Left renal pelvis (tissue), 4 donors: ENCODE measurements at places on chromosomes 2 and 18. TPM values are rescaled to one million over a fixed set of nuclear protein-coding genes. Genes with fewer than 3 reads are reported as not detected.

GRCh38 chr2:196808083-196808665 lies 981 bp downstream of the C2orf66 start:
- no peak for DNase-seq

RIT2 gene
- polyA plus RNA-seq, result 0.14 TPM

CHMP3 gene
- 121 TPM for polyA plus RNA-seq

CREG2 gene
- 0.60 TPM for polyA plus RNA-seq

- DNase-seq, result no peak
Observed at GRCh38 chr18:77373730-77374445, 124.2 kb downstream of the GALR1 start.

GRCh38 chr2:170717991-170718589 lies 3.0 kb downstream of the SP5 start:
- no peak for DNase-seq

TEX51 gene
- not detected for polyA plus RNA-seq

C2orf72 gene
- polyA plus RNA-seq, result 4.9 TPM

GRCh38 chr18:4311136-4311535 lies 144.0 kb downstream of the DLGAP1 start:
- no peak for DNase-seq

PROC gene
- 2.4 TPM for polyA plus RNA-seq

INHBB gene
- polyA plus RNA-seq, result 0.11 TPM

- no peak for DNase-seq
Observed at GRCh38 chr18:52367953-52368742, 28.2 kb downstream of the DCC start.

- no peak for DNase-seq
Observed at GRCh38 chr18:3384664-3385563, 65.1 kb upstream of the TGIF1 start.

- DNase-seq, result no peak
Observed at GRCh38 chr2:120291401-120292311, 39.0 kb downstream of the RALB start.

DNA sequence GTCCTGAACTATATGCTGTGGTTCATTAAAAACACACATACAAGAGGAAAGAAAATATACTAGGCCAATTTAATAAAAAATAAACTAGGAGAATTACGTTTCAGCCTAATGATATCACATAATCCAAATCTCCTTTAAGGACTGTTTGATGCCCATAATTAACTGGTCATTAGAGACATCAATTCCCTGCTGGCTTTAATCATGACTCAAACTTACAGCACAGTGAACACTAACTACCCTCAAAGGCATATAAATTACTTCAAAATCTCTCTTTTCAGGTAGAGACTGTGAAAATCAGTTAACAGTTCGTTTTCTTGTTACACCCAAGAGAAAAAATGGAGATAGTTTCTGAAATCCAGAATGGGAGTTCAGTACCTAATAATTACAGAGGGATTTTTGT lies 567.4 kb downstream of the CBLN2 start:
- no peak for DNase-seq

- DNase-seq, result no peak
Observed at GRCh38 chr2:128558441-128558840, 239.8 kb upstream of the HS6ST1 start.

DNA sequence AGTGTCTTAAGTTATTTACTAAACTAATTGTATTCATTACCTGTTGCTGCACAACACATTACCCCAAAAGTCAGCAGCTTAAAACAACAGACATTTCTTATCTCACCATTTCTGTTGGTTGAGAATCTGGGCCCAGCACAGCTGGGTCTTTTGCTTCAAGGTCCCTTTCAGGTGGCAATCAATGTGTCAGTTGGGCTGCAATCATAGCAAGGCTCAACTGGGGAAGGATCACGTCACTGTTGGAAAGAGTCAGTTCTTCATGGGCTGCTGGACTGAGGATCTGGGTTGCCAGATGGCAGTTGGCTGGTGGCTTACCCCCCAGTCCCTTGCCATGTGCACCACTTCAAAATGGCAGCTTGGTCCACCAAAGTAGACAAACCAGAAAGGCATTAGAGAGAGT lies 261.2 kb downstream of the SUCLG1 start:
- DNase-seq, result no peak

- DNase-seq, result no peak
Observed at GRCh38 chr18:52652391-52652790, 312.4 kb downstream of the DCC start.

DNA sequence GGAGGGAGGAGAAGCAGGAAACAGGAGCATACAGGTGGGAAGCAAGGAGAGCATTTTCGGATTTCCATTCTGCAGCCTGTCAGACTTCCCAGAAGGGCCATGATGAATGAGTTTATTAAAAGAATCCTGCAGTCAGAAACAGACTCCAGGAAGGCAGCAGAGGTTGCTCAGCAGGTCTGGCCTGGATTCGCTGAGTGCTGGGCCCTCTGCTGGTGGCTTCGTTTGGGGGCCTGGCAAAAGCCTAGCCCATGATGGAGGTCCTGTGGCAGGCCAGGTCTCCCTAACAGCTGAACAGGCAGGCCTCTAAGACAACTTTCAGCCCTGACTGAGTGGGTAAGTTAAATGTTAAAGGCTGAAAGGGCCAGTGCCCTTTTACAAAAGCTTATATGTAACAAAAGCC lies 108.2 kb upstream of the CAPN13 start:
- DNase-seq, result peak; percentile 8

DNA sequence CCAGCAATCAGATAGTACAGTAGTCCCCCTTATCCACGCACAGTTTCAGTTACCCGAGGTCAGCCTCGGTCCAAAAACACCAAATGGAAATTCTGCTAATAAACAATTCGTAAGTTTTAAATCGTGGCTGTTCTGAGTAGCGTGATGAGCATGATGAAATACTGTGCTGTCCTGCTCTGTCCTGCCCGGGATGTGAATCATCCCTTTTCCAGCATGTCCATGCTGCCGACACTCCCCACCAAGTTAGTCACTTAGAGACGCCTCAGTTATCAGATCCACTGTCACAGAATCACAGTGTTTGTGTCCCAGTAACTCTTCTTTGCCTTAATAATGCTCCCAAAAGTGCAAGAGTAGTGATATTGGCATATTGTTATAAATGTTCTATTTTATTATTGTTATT lies 62.1 kb downstream of the MEX3C start:
- DNase-seq, result no peak

HOXD8 gene
- 182 TPM for polyA plus RNA-seq

REG1B gene
- not detected for polyA plus RNA-seq

DNA sequence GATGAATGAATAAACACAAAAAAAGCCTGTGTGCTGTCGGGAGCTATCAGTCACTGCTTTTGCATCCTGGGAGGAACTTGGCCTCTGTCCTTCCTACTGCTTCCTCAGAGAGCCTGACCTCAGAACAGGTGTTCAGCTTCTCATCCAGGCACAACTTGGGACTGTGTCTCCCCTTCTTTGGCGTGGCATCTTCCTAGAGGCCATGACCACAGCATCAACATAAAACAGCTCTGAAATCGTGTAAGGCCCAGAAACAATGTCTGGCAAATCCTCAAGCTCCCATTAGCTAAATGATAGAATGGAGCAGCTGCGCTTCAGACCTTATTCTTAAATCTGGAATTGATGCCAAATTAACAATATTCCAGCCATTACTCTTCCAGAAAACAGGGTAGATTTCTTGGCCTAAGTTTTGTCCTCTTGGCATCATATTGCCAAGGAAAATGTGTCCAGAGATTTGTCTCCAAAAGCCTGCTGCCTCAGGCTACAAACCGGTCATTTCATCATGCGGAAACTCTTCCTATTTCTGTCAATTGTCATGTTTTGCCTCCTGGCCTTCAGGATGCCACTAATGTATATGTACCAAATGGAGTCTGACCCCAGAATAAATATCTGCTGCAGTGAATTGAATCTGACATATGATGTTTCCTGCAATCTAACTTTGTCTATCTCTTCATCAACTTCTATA lies 53.2 kb upstream of the RAB27B start:
- no peak for DNase-seq

DNA sequence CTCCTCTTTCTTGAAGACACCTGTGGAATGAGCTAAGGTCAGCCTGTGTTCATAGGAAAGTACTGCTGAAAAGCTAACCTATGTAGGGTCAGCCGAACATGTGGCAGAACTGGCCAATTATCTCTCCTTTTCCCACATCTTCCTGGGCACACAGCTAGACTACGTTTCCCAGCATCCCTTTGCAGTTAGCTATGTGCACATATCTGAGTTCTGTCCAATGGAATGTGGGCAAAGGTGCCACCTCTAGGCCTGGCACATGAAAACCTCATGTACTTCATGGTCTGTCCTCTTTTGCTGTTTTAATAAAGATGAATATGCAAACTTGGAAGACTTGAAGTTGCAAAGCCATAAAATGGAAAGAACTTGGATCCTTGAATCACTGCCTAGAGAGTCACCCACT lies 352.6 kb downstream of the TNS1 start:
- DNase-seq, result no peak

GRCh38 chr2:12050396-12050795 lies 304.0 kb downstream of the LPIN1 start:
- DNase-seq, result no peak

AQP12A gene
- 0.60 TPM for polyA plus RNA-seq

GRCh38 chr2:149828520-149829210 lies 241.1 kb upstream of the MMADHC start:
- DNase-seq, result no peak

GRCh38 chr2:156826341-156826933 lies 390.3 kb downstream of the GPD2 start:
- DNase-seq, result no peak

GRCh38 chr2:60852282-60852860 lies 29.0 kb upstream of the REL start:
- no peak for DNase-seq

- DNase-seq, result no peak
Observed at GRCh38 chr2:235654103-235654813, 160.4 kb downstream of the AGAP1 start.

SLC4A3 gene
- polyA plus RNA-seq, result 7.3 TPM

DNA sequence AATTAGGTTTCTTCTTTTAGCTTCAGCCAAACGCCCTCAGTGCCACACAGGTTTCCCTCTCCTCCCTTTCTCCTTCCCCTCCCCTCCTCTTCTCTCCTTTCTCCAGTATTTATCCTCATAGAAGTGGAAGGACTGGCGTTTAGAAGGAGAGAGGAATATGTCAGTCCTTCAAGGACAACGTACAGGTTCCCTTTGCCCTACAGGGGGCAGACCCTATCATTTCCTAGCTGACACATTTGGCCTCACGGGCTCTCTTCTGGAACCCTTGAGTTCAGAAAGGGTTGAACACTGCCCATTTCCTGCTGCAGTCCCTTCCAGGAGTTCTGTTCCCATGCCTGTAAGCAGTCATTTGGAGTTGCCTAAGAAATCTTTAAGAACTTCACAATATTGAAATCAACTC lies 46.1 kb downstream of the CDCA7 start:
- DNase-seq, result no peak

ZEB2 gene
- polyA plus RNA-seq, result 111 TPM

DNA sequence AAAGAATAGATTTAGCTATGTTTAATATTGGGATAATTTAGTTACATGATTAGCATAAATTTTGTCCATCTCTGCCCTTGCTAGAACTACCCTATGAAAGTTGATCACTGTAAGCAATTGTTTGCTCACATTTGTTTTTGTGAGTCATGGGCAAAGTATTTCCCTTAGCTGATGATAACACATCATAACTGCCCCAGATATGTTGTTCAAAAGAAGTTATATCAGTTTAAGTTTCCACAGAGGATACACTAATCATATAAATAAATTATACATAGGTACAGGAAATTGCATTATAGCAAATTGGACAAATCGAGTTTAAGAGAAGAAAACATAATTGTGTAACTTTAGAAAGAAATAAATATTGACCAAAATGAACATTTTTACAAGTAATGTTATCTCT lies 223.2 kb upstream of the PIK3C3 start:
- no peak for DNase-seq

DNA sequence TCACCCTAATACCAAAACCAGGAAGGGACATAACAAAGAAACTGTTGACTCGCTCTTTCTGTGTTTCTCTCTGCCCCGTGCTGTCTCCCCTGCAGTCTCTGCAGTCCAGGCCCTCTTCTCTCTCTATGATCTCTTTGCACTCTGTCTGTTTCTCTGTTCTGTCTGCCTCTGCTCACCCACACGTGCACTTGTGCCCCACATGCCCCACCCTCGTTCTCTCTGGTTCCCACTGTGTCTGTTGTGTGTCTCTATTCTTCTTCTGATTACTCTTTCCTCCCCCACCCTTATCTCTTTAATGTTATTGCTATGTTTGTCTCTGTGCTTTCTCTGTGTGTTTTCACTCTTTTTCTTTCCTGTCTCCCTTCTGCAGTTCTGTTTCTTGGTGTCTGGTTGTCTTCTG lies 54.0 kb downstream of the NAT8 start:
- DNase-seq, result no peak

GRCh38 chr2:118853651-118854291 lies 6.3 kb upstream of the EN1 start:
- no peak for DNase-seq

DNA sequence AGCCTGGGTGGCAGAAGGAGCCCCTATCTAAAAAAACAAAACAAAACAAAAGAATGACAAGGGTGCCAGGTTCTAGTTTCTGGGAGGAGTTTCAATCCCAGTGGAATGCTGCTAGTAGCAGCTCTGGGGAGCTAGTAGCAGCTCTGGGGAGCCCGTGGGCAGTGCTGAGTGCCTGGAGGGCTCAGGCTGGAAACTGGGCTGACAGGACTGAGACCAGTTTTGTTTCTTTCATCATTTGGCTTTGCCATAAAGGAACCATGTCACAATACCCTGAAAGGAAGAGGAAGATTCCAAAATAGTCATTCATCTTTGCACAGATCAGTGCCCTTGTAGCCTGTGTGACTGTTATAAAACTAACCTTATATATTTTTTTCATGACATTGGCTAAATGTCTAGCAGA lies 10.6 kb downstream of the MFSD6 start:
- DNase-seq, result no peak

- no peak for DNase-seq
Observed at GRCh38 chr2:122101319-122101718, 345.9 kb downstream of the TSN start.

DNA sequence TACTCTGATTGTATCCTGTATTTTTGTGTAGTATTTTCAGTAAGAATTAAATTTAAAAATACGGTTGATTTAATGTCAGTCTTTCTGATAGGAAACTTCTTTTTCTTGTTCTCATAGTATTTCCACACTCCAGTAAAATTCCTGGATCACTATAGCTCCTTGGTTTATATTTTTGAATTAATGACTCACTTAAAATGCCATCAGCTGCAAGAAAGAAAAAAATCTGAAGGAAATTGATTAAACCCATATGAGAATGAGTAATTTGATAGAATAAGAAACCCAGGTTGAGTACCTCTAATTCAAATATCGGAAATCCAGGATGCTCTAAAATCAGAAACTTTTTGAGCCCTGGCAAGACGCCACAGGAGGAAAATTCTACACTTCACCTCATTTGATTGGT lies 186.8 kb upstream of the RND3 start:
- DNase-seq, result no peak

DNA sequence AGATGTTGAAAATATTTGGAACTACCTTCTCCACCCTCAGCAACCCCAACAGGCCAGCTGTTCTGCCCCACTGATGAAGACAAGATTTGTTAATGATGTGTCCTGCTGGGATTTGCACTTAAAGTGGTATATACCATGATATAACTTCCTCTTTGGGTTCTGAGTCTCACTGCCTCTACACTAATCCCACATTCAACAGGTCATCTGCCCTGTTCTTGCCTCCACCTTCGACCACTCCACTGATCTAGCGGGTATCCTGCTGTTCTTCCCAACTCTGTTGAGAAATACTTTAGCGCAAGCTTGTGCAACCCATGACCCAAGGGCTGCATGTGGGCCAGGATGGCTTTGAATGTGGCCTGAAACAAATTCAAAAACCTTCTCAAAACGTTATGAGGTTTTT lies 72.7 kb downstream of the LRP1B start:
- no peak for DNase-seq
